ENCODE measurements at places on chromosomes 2 and 18.

- DNase-seq: no peak
Measured at GRCh38 chr2:141942006-141942789, 188.6 kb downstream of the LRP1B start.

- no peak for DNase-seq
Measured at GRCh38 chr2:160321006-160321405, 120.9 kb upstream of the ITGB6 start.

- DNase-seq: no peak
Measured at GRCh38 chr2:234286956-234287355, 209.9 kb downstream of the ARL4C start.

DNA sequence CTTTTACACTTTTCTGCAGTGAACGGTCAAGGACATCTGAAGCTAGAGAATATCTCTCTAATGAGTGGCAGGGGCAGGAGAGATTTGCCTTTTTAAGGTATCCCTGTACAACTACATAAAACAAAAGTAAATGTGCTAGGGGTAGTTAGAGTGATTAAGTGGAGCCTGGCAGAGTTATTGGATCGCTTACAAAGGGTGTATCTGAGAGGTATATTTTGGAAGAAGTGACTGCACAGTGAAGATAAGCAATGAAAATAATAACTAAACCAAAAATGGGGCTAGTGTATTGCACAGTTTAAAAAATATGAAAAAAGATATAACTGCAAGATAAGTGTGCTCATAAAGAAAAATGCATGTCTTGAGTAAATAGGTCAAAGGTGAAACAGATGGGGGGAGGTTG, 193.5 kb upstream of the EPC2 start:
- no peak for DNase-seq

- DNase-seq: no peak
Measured at GRCh38 chr2:225270053-225270452, 129.5 kb upstream of the NYAP2 start.

- DNase-seq: no peak
Measured at GRCh38 chr2:233400961-233401360, 46.7 kb downstream of the DGKD start.

Measured in H54 (cell line).